Fibroblast of lung (primary cell): ENCODE measurements at places on chromosomes 5 and 9. TPM values are rescaled to one million over a fixed set of nuclear protein-coding genes. Genes with fewer than 3 reads are reported as not detected.

The COL5A1 gene
- total RNA-seq, result 63.7 and 72.8 TPM in 2 replicates

The FGF10 gene
- 110 and 154 TPM in 2 replicates for total RNA-seq

The CCDC171 gene
- total RNA-seq, result 4.6 and 4.8 TPM in 2 replicates

The WDR38 gene
- not detected in 2 replicates for total RNA-seq

The SPINK13 gene
- total RNA-seq, result not detected in 2 replicates

The DCTN4 gene
- total RNA-seq, result 44.7 and 67.2 TPM in 2 replicates
